ENCODE measurements at places on chromosomes 11 and 22.

GRCh38 chr11:7967097-7967496, 1.9 kb upstream of the NLRP10 start:
- DNase-seq: no peak

DNA sequence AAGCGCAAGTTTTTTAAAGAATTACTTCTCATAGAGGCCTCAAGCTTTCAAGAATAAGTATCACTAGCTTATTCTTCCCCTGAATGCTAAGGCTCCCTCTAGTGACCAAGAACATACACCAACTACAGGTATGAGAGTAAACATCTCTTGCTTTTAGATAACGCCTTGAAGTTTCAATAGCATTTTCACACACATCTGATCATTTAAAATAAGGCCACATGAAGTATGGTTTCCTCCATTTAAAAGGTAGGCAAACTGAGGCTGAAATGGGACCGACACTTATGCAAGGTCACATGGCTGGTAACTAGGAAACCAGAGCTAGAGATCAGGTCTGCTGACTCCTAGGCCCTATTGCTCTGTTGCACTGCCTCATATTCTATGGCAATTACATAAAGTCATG, 66.5 kb downstream of the CCDC34 start:
- no peak for DNase-seq

DNA sequence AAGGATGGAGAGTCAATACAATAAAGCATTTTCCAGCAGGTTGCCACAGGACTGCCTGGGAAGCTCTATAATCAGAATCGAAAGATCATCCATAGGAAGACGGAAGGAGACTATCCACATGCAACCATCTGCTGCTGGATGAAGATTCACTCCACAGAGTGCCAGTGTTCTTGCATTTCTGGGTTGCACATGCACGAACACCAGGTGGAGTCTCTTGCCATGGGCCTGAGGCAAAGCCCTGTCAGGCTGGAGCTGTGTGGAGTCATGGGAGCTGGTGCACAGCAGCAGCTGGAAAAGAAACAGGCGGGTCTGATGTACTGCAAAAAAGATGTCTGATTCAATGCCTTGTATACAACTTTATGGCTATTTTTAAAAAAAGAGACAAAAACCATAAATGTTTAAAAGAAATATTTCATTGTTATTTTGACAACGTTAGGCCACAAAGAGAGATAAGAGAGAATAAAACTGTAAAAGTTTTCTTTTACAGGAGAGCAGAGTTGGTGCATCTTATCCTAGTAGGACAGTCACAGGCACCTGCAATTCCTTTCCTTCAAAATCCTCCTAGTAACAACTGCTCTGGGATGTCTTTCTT, 12.9 kb upstream of the FAT3 start:
- no peak for DNase-seq

- no peak for DNase-seq
Observed at GRCh38 chr22:45007391-45008185, 2.2 kb downstream of the PHF21B start.

DNA sequence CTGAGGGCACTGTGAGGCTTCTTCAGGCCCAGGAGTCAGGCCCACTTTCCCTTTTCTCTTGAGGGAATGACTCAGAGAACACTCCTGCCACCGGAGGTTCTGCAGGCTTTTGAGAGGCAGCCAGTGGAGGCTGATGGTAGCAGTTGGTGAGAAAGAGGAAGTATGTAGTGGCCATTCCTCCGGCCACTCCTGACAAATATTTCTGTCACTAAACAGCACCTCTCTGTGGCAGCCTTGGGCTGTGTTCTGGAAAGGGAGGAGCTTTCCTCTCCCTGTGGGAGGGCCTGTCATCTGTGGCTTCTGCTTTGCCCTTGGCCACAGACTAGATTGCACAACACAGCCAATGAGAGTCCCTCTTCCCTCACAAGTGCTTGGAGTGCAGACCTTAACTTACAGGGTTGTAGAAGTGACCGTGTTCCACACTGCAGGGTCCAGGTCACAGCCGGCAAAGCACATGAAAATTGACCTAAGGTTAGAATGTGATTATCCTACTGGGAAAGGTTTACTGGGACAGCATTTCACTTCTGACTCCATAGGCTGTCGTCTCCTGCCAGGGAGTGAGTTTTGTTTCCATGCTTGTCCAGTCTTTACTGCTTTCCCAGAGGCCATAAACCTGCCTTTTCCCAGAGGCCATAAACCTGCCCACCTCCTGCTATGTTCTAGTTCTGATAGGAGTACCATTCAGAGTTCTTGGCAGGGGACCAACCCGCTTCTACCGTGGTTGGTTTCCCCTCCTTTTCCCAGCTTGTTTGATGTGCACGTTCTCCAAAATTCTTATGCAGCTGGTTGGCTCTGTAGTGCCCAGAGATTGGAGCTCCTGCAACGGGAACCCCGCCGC, 33.3 kb downstream of the MARK2 start:
- no peak for DNase-seq

DNA sequence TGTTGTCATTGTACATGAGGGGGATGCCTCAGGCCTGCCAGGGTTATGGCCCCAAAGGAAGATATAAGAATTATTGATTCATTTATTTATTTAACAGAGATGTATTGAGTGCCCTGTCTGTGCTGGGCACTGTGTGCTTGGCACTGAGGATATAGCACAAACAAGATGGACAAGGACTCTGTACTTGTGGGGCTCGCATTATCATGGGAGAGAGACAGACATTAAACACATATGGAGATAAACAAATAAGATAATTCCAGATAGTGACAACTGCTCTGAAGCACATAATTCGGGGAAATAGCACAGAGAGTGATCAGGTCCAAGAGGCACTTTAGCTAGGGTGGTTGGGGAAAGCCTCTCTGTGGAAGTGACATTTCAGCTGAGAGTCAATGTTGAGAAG, 119.8 kb upstream of the ARHGAP20 start:
- DNase-seq: no peak

DNA sequence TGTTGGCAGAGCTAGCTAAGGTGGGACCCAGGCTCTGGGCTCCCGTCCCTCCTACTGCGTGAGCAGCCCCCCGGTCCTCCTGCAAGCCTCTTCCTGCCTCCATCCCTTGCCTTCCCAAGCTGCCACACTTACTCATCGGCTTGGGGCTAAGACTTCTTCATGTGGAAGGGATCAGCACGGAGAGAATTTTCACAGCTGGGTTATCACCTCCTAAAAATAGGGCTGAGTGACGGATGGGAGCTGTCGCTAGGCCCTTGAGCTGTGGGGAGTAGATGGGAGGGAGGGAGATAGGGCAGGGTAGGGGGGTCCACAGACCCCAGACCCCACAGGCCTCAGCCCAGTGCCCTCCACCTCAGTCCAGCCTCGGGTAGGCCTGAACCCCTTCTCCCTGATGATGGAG, 41.0 kb downstream of the FLRT1 start:
- DNase-seq: no peak

GRCh38 chr11:119788911-119789560, 60.0 kb upstream of the NECTIN1 start:
- no peak for DNase-seq

GRCh38 chr11:61112575-61112974, 10.3 kb downstream of the CD5 start:
- no peak for DNase-seq

- DNase-seq: no peak
Observed at GRCh38 chr11:72297828-72298227, 53.9 kb upstream of the PHOX2A start.

GRCh38 chr11:73350908-73351636, 25.1 kb upstream of the RELT start:
- DNase-seq: no peak

DNA sequence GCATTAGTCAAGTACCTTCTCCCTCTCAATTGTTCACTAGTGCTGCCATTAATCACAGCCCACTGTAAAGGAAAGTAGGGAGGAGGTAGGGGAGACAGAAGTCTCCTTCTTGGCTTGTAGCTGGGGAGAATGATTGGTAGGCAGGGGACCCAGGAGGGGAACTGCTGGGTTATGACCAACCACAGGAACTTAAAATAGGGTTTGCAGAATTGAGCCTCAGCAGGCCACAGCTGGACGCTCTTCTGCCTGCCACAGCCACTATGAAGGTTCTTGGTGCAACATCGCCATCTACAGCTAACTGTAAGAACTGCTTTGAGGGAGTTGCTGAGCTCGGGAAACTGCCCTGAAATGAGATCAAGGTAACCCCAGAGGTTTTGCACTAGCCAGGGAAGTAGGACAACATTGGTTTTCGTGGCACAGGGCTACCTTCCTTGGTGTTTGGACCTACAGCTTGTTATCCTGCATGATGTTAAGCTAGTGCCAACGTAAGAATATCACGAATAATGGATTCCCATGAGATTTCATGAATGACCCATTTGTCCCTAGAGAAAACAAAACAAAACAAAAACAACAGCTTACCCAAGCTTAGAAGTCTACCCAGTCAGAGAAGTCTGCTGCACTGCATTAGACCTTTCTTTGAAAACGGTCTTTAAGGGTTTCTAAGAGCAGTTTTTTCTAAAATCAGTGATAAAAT, 787.1 kb upstream of the API5 start:
- DNase-seq: no peak

- no peak for DNase-seq
Observed at GRCh38 chr11:27409049-27409448, 46.0 kb upstream of the CCDC34 start.
